ENCODE measurements at places on chromosomes 2 and 18.

- no peak for DNase-seq
Observed at GRCh38 chr2:106642679-106643078, 155.5 kb downstream of the CD8B2 start.

DNA sequence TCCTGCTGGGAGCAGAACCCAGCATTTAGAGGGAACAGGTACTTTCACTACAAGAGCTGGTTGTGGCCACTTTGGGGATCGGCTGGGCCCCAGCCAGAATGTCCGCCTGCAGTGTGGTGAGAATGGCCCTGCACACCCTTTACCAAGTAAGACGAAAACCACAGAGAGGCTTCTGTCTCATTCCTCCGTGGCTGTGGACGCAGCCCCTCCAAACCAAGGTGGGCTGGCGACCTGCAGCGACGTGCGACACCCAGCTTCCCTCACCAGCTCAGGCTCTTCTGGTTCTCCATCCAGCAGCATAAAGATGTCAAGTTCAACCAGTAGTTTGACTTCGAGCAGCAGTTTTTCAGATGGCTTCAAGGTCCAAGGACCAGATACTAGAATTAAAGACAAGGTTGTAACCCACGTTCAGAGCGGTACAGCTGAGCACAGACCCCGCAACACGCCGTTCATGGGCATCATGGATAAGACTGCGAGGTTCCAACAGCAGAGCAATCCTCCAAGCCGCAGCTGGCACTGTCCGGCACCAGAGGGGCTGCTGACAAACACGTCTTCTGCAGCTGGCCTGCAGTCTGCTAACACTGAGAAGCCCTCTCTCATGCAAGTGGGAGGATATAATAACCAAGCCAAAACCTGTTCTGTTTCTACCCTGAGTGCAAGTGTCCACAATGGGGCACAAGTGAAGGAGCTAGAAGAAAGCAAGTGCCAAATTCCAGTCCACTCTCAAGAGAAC lies 56.2 kb downstream of the WDSUB1 start:
- DNase-seq: no peak

GRCh38 chr2:7867867-7868266 lies 814.0 kb upstream of the ID2 start:
- no peak for DNase-seq

- DNase-seq: no peak
Observed at GRCh38 chr18:44853430-44853829, 172.7 kb downstream of the SETBP1 start.

DNA sequence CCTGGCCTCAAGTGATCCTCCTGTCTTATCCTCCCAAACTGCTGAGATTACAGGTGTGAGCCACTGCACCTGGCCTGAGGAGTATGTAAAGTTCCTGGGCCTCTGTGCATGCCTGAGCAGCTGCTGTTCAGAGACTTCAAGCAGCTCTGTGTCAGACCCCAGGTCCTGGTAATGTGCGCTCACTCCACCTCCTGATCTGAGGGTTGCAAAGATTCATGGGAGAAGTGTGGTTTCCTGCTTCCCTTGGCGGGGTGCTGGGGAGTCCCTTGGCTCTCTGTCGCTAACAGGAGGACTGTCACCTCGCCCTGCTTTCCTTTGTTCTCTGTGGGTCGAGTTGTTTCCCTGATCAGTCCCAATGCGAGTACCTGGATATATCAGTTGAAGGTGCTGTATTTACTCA lies 8.6 kb upstream of the IL36A start:
- DNase-seq: peak; percentile 61

DNA sequence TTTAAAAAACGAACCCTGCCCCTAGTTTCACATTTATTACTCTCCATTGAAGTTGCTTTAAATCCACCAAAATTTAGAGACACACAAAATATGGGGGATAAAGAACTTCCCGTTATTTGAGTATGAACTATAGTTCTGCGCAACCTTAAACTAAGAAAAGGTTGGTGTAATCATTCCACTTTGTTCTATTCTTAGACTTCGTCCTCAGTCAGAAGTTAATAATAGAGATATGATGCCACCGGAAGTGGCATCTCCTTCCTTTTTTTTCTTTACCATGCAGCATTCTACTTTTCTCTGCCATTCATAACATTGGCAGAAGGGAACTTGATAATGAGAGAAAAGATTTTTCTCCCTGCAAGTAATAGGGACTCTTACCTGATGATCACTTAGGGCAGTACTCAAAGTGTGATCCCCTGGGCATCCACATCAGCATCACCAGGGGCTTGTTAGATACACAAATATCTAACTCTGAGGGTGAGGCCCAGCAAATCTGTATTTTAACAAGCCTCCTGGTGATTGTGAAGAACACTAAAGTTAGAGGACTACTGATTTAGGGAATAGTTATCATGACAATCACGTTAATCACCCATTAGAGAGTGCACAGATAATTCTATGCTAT lies 147.7 kb upstream of the DTNA start:
- no peak for DNase-seq

GRCh38 chr2:125397535-125398251 lies 1258.3 kb upstream of the GYPC start:
- DNase-seq: no peak

- no peak for DNase-seq
Observed at GRCh38 chr2:127597046-127597983, 48.6 kb upstream of the GPR17 start.

- no peak for DNase-seq
Observed at GRCh38 chr18:65942104-65942503, 191.3 kb downstream of the CDH7 start.

DNA sequence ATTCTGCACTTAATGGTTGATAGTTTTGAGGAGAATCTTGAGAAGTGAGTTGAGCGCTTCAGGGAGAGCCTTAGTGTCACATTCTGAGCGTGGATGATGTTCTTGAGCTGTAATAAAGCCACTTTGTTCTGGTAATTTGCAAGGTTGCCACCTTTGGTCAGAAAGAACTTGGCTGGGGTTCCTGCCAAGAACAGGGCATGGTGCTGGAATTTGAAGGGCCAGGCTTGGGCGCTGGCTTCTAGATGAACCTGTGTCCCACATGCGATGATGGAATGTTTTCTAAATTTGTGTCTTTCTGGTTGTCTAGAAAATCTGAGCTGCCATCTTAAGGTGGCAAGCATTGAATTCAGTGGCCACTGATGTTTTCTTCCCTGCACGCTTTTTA lies 124.1 kb upstream of the EML6 start:
- DNase-seq: no peak

DNA sequence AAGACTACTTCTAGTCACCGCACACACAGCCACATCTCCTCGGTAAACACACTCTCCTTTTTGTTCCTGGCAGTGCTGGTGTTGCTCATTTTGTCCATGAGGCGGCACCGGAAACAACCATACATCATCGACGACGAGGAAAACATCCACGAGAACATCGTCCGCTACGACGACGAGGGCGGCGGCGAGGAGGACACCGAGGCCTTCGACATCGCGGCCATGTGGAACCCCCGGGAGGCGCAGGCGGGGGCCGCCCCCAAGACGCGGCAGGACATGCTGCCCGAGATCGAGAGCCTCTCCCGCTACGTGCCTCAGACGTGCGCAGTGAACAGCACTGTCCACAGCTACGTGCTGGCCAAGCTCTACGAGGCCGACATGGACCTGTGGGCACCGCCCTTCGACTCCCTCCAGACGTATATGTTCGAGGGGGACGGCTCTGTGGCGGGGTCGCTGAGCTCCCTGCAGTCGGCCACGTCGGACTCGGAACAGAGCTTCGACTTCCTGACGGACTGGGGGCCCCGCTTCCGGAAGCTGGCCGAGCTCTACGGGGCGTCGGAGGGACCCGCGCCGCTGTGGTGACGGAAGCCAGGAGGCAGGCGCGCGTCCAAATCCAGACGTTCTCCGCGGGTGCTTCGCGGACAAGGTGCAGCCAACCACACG lies 221.0 kb downstream of the CDH20 start:
- peak; percentile 12 for DNase-seq

GRCh38 chr2:201890453-201890852 lies 84.1 kb downstream of the CDK15 start:
- DNase-seq: no peak

- no peak for DNase-seq
Observed at GRCh38 chr2:88136817-88137216, 9.0 kb upstream of the FABP1 start.

GRCh38 chr2:6948677-6949351 lies 31.6 kb downstream of the RNF144A start:
- DNase-seq: no peak

DNA sequence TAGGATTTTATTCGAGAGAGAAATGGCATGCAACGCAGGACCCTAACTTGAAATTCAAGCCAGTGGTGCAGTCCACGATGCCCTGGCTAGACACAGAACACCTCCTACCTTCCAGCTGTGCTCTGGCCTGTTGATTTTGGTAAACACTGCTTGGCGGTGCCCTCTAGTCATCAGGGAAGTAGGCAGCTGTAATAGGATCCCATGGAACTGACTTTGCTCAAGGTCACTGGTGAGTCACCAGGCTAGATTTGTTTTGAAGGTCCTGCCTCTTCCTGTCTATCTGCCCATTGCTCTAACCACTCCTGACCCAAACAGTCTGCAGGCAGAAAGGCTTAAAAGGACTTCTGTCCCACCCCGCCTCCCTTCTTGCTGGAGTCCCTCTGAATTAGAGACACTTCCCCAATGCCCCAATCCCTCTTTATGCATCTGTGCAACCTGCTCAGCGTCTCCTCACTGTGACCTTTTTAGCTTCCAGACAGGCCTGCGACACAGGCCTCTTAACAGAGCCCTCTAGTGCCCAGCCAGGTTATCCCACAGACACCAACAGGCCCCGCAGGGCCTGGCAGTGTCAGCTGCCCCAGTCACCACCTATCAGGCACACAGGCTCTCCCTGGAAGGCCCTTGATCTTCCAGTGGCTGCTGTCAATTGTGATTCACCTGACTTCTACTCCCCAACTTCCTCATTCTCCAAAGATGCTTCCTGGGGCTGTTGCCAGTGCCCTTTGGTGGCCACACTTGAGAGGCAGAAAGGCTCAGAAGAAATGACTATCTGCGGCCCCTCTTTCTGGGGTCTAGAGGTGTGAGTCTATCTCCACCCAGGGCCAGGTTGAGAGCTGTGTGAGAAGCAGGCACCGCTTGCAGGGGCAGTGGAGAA lies 5.2 kb downstream of the TMEM127 start:
- DNase-seq: peak; percentile 9

DNA sequence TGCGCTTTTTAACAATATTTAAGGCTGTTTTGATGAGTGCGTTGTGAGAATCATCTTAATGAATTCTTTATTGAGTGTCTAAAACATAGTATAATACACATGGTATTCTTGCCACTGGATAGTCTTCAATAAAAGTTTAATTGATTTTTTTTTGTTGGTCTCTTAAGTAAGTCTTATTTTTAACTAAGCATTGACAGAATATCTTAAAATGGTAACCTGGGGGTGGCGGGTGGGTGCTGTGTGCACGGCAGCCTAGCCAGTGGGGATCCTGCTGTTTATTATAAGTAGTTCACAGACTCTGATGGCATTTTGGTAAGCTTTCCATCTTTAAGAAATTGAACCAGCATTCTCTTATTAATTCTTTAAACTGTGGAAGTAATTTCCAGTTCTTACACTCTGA lies 6.0 kb downstream of the SOX11 start:
- no peak for DNase-seq

- no peak for DNase-seq
Observed at GRCh38 chr18:6199777-6200176, 214.9 kb downstream of the L3MBTL4 start.

DNA sequence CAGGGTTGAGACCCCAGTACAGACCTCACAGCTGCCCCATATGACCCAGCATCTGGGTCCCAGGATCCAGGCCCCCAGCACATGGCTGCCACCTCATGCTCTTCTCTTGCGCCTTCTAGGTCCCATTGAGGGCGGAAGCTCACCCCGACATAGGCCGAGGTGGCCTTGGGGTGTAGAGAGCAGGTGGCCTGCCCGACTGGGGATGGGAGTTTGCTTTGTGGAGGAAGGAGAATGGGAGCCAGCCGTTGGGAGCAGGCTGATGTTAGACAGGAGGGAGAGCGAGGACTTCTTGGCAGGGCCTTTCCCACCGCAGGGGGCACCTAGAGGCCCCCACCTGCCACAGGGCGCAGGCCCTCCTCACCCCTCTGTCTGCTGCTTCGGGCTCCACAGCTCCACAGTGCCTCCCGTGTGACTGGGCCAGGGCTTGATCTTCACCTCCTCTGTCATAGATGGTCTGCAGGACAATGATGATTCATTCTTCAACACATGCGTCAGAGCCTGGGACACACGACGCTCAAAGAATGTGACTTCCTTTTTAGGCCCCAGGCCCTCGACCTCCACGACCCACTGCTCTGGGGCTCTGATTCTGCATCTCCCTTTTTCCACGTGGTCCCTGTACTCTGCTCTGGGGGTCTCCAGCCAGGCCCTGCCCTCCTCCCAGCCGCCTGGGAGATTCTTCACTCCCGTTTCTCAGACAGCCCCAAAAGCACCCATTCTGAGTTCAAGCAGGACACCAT lies 86.6 kb upstream of the ODC1 start:
- no peak for DNase-seq

- DNase-seq: no peak
Observed at GRCh38 chr2:221276601-221277000, 295.5 kb downstream of the EPHA4 start.

DNA sequence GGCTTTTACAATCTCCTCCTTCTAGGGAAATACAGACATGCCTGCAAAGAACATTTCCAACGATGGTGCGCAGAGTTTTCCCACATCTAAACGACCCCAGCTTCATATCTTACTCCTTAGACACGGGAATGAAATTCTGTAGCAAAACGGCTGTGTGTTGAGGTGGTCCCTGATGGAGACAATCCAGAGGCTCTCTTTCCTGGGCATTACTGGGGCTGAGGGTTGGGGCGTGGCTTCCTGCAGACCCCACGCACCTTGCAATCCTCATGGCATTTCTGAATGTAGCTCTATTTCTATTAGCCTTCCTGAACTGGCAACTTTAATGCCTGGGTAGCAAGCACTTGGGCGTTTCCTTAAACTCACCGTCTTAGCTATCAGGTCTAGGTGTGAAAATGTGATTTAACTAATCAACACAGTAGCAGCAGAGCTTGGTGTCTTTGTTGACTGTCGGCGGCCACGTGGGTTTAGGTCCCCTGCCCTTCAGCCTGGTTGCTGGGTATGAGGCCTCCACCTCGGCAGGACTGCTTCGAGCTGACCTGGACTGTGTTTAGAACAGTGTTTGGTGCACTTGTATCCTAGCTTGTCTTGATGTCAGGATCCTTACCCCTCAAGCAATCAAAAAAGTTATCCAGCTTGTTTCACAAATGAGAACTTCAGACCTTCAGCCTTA lies 242.8 kb downstream of the GBX2 start:
- DNase-seq: no peak

GRCh38 chr2:219453671-219454590 lies 19.3 kb downstream of the SPEG start:
- DNase-seq: no peak

DNA sequence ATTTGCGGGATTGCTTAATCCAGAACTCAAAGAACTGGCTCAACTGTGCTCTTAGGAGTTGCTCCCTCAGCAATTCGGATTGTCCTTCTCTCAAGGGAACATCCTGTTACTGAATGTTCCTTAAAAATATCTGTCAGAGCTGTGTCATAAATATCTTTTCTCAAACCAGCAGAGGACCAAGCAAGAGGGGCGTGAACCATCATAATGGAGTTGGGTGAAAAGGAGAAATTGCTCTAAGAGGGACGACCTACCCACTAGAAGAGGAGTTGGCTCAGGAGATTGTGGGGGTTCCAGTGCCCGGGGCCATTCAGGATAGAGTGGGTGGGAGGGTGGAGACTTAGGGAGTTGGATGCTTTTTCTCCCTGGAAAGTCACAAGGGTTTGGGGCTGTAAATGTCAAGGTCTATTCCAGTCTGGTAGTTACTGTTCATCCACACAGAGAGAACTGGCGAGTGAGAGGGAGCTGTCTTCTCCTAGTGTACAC lies 59.5 kb downstream of the MERTK start:
- DNase-seq: no peak

GRCh38 chr2:179954026-179954425 lies 53.1 kb downstream of the CWC22 start:
- DNase-seq: no peak

Measured in activated gamma-delta T cell treated with Interleukin-2 at 50 U/mL for 16 hours (primary cell).